ENCODE measurements at places on chromosomes 3 and 15.

DNA sequence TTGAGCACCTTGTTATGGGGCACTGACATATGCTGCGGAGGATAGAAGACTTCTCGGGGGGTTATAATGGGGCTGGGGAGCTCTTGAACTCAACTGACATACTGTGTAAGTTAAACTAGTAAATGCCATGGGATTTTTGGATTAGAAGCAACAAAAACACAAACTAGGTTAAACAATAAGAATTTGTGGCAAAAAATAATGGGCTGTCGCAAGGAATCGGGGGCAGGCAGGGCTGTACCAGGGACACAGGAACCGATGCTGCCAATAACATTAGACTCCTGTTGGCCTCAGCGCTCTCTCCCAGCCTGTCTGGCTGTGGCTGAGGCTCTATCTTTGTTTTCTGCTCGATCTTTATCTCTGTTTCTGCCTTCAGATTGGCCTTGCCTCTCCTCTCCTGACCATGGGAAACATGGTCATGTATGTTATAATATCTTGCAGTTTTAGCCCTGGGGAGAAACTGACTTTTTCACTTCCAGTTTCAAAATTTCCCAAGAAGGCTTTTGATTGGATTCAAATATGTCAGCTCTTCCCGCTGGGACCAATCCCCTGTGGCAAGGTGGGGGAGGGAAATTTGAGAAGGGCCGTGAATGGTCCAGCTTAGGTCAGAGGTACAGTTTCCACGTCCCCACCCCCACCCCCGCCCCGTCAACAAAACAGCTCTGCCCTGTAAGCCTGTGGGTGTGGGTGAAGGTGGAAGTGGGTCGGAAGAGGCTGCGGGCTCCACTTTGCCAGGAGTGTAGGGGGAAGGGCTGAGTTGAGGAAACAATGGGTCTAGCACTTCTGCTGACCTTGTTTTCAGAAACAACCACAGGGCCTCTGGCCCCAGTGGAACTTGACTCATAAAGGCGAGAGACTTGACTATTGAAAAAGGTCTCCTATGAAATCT, 161.1 kb upstream of the TBL1XR1 start:
- peak; percentile 75 for DNase-seq

- DNase-seq = no peak
Observed at GRCh38 chr15:88118035-88118434, 138.5 kb downstream of the NTRK3 start.

DNA sequence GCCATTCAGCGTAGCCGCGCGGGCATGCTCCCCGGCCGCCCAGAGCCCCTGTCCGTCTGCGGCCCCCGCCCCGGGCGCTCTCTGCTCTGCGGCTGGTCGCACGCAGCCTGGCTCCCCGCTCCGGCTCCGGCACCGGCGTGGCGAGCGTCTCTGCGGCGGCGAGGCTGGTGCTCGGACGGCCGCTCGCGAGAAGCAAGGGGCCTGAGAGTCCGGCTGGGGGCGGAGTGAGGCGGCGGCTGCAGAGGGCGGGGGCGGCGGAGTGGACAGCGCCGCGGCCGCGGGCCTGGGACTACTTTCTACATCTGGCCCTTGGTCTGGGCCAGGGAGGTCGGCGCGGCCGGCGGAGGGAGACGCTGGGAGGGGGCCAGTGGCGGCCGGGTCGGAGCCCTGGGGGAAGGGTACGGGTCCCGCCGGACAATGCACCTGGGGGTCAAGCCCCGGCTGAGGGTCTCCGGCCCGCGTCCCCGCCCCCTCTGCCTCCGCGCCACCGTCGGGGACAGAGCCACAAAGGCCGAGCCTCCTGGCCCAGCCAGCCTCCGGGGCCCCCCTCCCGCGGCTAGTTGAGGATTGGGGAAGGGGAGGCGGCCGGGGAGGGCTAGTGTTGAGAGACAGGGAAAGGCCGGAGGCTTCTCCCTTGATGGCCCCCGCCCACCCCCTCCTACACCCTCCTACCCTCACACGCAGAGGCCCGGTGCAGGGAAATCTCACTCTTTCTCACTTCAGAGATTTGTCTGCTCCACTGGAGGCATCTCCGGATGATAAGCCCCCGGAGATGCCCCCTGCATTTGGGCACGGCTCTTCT, at the start of gene PRTG:
Gene PRTG (minus strand): TSS at position 226 of the 802 bp plus-strand sequence. CDS start 221 bp downstream, at position 5.
- peak; percentile 76 for DNase-seq

DNA sequence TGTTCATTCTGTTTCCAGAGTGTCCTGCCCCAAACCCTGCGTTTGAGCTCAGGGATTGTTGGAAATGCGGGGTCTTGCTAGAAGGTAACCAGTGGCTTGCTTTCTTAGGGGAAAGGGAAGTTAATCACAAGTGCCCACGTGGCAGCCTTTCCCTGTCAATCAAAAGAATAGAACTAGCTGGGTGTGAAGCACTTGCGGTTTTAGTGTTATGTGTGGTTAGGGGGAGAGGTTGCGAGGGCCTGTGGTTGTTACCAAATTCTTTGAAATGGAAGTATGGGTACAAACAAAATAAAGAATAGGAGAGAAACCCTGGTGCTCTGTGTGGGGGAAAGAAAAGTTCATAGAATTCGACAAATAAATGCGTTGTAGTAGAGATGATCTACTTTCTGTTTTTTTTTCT, 67.6 kb downstream of the FNDC3B start:
- no peak for DNase-seq

Data from H9 (cell line).